ENCODE measurements at places on chromosomes 7 and 10.

GRCh38 chr7:135853008-135853407, 104.4 kb upstream of the FAM180A start:
- DNase-seq, result no peak

DNA sequence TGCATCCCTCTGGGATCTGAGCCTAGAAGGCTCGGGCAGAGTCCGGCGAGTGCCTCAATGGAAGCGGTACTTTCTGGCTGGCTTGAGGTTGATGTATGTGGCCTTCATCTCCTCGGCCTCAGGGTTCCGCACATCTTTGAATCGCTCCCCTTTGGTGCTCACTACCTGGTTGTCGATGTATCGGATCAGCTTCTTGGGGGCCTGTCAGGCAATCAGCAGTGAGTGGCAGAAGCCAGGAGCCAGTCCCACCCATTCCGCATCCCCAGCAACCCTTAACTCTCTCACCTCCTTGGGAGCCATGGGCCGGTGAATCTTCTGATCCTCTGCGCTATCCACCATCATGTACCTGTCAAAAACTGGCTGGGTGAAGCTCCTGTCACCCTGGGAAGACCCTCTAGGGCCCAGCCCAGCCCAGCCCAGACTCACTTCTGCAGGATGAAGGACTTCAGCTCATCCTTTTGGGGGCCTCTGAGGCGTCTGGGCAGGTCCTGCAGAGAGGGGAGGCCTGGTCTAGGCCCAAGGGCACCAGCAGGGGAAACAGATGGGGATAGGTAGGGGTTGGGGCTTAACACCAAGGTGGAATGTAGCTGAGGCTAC, 2.8 kb downstream of the FBXL15 start:
- DNase-seq, result no peak

DNA sequence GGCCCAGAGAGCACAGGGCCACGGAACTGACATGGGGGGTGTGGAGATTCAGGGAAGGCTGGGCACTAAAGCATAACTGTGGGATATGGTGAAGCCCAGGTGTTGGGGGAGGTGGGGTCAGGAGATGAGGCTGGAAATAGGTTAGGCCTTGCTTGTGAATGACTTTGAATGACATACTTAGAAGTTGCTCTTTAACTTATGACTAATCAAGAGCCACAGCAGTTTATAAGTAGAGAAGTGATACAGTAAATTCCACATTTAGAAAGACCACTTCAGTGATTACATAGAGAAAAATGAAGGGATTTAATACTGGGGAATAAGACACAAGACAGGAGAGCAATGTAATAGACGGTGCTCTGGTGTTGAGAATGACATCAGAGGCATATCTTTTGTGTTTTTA, 120.8 kb upstream of the SEC61G start:
- DNase-seq, result no peak

DNA sequence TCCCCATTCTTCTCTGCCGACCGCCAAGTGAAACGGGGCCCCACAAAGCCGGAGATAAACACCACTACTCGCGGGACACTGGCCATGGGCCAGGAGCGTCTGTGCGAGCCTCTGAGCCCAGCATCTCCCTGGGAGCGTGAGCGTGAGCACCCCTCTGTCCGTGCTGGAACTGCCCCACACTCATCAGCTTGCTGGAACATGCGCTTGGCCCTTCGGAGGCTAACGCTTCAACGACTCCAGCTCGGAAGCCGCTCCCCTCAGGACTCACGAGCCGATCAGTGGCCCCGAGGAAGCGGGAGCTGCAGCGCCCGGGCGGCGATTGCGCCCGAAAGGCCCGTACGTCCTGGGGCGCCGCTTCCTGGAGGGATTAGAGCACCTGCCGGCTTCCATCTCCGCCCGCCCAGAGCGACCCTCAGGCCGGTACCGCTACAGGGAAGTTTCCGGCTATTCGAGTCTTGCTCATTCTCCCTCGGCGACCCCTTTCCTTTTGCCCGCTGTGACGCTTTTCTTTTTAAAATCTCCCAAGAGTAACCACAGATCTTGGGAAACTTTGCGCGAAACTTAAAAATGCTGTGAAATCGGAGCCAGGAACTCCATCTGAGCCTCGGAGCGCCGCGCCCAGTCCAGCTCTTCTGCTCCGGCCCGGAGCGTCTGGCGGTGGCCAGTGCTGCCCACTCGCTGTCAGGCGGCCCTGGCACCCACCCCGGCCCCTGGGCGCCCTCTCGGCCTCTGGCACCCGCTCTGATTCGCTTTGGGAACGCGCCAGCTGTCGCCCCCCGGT, 1.0 kb downstream of the TLL2 start:
- DNase-seq, result no peak

- DNase-seq, result no peak
Measured at GRCh38 chr7:1288390-1288995, 55.8 kb downstream of the UNCX start.

DNA sequence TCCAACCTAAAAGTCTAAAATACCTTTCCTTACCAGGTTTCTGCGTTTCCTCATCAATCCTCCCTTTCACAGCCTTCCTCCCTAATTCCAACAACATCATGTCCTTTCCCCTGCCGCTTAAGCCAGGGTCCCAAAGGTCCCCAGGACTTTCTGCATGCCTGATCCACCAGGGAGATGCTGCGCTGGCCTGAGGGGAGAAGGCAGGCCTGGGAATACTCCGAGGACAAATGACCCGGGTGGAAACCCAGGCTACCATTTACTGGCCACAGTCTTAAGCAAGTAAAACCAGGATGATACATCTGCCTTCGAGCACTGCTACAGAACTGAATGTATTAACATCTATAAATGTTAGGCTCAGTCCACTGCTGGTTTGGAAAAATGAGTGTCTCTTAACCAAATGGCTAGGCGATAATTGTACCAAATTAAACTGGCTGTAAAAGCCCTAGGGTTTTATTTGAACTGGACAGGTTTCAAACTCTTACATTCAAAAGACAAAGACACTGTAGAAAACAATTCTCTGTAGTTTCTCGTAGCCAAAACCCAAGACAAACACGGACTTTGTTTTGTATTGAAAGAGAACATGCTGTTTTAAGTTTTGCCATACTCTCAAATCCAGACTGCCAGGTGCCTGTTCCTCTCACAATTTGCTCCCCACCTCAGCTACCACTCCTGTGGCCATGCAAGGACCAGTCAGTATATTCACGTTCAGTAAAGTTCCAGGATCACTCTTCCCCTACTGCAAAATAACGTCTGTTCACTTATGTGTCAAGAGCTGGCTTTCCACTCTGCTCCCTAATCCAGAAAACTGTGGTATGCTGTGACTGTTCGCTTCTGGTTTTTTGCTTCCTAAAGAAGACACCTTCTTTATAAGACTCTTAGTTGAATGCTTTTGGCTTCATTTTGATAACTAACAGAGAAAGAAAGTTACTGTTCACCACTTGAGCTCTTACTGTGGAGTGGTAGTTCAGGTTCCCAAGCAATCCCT, 145.7 kb downstream of the RNF216 start:
- no peak for DNase-seq

DNA sequence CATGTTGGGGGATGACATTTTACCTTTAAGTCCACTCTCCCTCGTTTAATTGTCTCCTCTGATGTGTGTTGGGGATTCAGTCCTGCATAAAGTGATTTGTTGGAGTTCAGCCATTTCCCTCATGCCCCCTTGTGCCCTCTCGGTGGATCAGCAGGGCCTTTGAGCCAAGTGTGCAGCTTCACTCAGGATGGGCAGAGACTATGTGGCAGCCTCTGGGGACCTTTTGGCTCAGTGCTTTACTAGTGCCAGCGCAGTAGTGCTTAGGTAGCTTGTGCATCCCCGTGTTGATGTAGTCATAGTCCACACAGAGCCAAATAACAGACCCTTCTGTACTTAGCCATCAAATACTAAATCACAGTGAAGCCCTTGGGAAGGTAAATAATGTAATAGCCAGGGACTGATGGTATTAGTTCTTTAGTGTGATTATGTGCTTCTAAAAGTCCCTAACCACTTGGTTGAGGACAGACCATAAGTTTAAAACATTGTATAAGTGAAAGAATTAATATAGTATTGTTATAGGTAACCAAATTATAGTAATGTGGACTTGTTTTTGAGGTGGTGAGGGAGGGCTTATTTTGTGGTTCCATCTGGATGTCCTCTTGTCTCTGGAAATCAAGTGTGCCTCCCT, 11.4 kb downstream of the BUB3 start:
- DNase-seq, result no peak

DNA sequence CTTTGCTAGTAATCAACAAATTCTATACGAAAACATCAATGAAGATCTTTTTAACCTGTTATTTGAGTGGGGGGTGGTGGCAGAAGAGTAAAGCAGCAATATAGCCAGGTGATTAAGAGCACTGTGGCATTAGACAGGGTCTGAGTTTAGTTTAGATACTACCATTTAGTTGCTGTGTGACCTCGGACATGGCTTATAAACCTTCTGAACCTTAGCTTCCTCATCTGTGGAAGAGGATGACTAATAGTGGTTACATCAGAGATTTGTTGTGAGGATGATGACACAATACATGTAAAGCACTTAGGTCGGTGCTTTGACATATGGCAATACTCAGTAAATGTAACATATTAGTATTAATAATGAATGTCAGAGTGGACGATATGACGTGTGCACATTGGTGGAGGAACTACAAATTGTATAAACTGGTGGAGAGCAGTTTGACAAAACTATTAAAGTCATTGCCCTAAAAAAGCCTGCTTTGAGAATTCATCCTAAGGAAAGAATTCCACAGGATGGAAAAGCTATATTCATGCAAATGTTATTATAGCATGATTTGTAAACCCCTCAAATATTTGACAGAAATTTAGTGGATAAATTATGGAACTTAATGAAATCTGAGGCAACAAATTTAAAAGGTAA, 24.3 kb downstream of the SPAG6 start:
- no peak for DNase-seq

DNA sequence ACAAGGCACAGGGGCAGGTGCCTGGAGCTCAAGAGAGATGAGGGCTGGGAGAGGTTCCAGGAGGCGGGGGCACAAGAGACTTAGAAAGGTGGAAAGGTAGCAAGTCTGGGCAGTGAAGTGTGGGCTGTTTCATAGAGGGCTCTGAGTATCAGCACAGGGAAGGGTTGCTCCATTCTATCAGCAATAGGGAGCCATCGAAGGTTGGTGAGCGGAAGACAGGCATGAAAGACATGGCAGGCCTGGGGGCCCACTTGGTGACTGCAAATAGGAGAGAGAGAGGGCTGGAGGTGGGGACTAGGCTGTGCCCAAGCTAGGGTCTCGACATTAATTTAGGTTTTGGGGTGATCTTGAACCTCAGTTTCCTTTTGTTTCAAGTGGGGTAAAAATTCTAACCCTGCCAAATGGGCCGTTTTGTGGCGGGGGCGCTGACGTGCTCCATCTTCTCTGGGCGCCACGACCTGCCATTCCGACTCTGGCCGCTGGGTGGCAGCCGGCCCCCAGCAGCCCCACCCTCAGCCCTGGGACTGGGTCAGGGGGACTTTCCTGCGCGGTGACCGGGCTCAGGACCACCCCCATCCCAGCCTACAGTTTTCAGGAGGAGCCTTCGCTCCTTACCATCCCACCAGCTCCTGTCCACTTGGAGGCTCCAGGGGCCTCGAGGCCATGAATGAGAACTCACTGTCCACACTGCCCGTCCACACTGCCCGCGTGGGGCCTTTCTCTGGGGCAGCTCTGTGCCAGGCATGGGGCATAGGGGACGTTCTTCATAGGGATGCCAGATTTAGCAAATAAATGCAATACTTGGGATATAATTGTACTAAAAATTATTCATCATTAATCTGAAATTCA, 37.2 kb upstream of the PCBD1 start:
- DNase-seq, result peak; percentile 2

DNA sequence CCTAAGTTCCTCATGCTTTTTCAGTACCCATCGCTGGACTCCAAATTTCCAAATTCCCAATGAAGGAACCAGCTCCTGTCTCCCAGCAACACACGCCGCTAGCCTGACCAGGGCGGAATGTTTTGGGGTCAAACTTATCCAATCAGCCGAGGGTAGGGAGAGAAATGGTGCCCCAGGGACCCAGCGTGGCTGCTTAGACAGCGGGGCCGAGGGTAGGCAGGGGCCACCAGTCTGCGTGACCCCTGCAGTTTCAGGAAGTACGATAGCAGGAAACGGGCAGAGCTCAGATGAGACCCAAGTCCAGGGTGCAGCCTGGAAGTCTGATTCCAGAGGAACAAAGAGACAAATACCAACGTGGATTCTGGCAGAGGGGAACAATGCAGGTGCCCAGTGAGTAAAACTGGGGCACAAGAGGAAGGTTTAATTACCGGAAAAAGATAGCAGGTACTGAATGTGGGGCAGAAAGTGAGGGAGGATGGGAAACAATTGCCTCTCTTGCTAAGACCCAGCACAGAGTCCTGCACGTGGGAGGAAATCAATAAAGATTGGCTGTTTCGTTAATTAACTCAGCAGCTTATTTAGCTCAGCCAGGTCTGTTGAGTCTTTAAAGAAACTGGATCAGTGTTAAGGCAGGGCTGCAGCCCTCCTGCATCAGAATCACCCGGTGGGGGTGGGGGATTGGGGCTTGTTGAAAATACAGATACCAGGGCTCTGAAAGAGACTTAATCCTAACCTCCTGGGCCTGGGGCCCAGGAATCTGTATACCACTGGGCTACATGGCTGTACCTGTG, 50.4 kb upstream of the NFE2L3 start:
- no peak for DNase-seq

GRCh38 chr10:133049639-133050038, 38.1 kb upstream of the ADGRA1 start:
- DNase-seq, result no peak

DNA sequence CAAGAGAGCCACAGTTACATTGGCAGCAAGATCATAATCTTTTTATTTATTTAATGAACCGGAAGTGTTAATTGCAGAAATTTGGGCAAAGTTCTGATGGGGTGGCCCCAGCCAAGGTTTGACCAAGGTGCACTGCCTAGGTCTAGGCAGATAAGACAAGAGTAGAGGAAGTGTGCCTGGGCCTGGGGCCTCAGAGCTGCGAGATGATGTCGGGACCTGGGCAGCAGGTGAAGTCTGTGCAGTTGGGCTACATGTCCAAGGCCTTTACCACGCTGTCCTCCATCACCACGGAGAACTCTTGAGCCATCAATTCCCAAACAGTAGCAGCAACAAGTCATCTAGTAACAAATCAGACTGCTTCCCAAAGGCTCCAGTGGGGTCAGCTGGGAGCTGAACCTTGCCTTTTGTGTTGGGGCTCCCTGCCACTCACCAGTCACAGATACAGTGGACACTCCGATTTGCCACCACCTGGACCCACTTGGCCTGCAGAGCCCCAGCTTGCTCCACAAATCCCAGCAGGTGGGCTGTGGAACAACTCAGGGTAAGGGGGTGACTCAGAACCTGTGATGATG, 52.5 kb upstream of the COMTD1 start:
- DNase-seq, result no peak

GRCh38 chr10:102327002-102327401, 68.5 kb upstream of the NFKB2 start:
- no peak for DNase-seq

DNA sequence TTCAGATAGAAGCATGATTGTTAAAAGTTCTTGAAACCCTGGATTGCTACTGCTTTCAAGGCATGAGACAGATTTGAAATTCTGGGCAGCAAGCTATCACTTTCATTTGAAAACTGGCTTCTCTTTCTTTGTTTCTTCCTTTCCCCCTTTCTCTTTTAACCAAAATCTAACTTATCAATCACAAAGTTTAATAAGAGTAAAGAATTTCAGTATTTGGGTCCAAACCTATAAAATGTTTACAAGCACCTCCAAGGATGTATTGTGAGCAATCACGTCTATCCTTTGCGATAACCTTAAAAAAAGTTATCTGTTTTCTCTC, 21.6 kb upstream of the RPA3 start:
- DNase-seq, result no peak

- no peak for DNase-seq
Measured at GRCh38 chr10:109202111-109202510, 721.2 kb downstream of the XPNPEP1 start.
